ENCODE measurements at places on chromosomes 11 and 22.

GRCh38 chr22:45317551-45318167 lies 7.9 kb downstream of the FAM118A start:
- DNase-seq: peak; percentile 81

DNA sequence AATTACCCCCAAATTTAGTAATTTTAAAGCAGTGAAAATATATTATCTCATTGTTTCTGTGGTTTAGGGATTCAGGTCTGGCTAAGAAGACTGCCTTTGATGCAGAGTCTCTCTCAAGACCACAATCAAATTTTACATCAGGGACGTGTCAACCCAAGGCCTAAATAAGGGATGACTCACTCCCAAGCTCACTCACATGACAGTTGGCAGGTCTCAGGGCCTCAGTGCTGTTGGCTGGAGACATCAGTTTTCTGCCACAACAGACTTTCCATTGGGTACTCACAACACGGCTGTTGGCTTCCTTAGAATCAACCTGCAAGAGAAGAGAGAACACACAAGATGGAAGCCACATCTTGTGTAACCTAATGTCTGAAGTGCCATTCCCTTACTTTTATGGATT lies 377.3 kb downstream of the FAM181B start:
- DNase-seq: no peak

DNA sequence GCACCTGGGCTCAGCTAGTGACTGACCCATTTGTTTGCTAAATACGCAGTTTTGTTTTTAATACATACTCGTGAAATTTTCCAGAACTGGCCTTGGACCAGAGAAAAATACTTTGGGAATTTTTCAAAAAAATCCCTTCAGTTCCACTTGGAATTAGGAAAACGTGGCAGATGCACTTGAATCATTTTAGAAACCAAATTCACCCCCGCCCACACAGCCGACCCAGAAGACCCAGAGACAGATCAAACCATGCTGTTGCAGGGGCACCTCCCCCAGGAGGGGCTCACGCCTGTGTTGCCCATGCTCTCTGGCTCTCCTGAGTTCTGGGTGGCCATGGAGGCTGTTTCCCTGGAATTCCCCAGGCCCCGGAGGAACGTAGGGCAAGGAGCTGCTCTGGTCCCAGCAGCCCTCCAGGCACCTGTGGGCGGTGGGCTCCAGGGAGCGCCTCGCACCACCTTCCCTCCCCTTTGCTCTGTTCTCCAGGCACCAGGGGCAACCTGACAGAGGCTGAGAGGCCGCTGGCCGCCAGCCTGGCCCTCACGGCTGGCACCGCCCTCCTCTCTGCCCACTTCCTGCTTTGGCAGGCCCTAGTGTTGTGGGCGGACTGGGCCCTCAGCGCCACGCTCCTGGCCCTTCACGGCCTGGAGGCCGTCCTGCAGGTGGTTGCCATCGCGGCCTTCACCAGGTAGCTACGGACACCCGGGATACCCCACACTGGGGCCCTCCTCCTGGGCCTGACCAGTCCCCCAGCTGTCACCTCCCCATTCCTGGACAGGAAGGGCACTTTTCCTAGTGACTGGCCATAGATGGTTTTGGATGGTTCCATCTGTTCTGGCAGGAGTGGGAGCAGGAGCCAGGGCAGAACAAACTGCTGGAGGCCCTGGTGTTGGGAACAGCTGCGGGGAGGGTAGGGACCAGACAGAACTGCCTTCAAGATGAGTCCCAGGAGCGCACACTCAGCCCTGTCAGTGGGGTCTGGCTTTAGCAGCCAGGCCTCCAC lies 3.3 kb upstream of the EPS8L2 start:
- DNase-seq: no peak

DNA sequence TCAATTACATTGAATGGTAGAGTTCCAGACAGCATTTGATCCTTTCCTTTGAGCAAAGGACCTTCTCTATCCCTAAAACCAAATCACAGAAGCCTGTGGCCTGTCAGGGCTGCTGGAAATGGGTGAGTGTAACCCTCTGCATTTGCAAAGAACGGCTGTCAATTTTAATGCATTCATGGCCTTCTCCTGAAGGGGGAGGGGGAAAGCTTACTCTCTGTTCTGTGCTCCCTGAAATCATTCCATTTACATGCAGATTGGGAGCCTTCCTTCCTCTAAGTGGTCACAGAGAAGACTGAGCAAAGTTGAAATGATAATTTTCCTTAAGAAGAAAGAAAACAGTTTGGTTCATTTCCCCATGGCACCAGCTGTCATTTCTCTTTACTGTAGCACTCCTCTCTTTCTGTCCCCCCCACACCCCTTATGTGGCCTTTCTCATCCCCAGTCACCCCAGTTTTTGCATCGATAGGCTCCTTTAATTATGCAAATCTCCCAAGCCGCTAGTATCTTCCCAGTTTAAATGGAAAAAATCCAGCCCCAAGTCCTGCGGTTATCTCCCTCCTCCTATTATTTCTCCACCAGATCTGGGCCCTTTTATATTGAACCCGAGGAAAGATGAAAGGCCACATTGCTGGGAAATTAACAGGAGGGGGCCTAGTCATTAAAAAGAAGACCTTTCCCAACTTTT lies 109.4 kb upstream of the KIRREL3 start:
- DNase-seq: no peak

GRCh38 chr11:6757373-6757967 lies 14.3 kb downstream of the OR2AG2 start:
- peak; percentile 52 for DNase-seq

DNA sequence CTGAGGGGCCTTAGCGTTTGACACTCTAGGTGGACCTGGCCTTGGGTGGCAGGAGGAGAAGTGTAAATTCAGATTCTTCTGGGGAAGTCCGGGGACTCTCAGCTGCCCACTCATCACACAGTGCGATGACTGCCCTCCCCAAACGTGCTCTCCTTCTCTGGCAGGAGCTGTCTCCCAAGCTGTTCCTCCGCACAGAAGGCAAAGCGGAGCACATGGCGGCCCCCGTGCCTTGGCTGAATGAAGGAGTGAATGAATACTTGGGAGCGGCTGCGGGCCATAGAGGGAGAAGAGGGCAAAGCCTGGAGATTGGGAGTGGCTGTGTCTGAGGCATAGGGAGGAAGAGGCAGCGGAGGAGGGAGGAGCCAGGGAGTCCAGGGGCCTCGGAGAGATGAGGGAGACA lies 6.9 kb upstream of the NAA40 start:
- DNase-seq: no peak

DNA sequence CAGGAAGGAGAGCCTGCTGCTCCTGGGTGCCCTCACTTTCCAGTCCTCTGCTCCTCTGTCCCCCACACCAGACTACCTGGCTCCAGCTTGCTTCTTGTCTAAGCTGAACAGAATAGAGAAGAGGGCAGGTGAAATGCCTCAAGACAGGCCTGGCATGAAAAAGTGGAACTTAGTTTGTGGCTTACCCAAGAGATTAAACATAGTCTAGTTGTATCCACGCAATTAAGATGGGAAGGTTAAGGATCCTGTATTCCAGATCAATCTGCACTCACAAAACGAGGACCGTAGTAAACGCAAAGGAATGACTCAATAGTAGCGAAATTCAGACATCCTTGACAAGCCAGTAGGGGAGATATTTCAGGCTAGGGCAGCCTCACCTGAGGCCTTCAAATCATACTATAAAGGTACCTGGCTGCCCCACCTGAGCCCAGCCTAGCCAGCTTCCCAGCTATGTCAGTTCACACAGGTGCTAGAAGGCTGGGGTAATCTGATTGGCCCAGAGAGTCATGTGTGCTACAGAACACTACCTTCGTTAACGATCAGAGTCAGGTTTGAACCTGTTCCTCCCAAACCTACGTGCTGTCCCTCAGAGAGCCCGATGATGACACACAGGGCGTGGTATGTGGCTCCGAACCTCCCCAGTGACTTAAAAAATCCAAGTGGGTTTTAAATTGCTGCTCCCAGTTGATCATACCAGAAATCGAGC lies 46.5 kb downstream of the AHNAK start:
- no peak for DNase-seq

- DNase-seq: no peak
Measured at GRCh38 chr22:44291265-44291664, 21.5 kb downstream of the SHISAL1 start.

DNA sequence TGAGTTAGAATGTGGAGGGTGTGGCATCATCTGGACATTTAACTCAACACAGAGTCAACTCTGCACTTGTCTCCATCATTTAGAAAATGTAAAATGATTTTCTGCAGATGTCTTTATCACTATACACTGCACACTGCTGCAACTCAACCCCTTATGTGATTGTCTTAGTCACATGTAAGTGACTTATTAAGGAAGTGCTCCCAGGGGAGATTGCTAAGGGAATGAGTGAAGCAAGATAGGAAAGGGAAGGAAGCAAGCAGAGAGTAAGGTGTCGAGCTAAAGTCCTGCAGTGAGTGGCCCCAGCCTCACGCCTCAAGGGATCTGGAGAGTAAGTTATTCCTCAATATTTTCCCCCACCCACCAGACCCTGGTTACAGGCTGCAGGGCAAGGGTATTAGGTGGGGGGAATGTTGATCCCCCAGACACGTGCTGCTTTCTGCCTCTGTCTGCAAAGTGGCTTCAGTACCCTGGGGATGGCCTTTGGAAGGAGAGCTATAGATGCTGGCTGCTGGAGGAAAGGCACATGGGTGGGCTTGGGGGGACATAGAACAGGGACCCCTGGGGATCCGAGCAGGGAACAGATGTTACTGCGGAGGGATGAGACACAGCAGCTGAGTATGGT lies 7.2 kb upstream of the CBX6 start:
- no peak for DNase-seq

DNA sequence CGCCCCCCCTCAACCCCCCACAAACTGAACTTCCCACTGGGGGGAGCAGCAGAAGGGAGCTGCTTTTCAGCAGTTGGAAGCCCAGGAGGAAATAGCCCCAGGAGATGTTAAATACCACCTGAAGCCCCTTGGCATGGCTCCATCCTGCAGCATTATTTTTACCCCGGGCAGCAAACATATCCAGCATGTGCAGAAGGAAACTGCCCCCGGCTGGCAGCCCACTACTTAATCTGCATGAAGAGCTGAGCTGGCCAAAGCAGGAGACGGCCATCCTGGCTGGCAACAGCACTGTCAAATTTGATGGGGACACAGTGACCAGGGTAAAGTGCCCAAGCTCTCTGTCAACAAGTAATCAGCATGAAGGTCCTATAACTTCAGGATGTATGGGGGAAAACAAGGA lies 32.0 kb downstream of the BUD13 start:
- no peak for DNase-seq

- no peak for DNase-seq
Measured at GRCh38 chr11:44133335-44133946, 38.0 kb downstream of the EXT2 start.

DNA sequence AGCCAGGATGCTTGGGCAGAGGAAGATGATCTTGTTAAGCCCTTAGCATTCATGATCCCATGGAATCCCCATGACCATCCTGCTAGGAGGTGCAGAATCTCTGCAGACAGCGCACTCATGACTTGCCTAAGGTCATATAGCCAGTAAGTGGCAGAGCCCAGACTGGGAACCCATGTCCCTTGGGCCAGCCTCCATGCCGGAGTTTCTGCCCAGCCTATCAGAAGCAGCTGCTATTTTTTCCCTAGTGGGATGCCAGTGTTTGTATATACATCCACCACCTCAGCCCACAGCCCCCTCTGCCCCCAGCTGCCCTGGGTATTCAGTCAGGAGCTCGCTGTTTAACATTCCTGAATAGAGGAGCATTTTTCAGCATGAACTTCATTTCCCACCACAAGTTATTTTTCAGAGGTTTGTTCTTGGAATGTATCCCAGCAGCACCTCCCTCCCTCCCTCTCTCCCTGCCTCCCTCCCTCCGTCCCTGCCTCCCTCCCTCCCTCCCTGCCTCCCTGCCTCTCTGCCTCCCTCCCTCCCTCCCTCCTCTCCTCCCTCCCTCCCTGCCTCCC lies 34.4 kb upstream of the SUSD2 start:
- DNase-seq: no peak

DNA sequence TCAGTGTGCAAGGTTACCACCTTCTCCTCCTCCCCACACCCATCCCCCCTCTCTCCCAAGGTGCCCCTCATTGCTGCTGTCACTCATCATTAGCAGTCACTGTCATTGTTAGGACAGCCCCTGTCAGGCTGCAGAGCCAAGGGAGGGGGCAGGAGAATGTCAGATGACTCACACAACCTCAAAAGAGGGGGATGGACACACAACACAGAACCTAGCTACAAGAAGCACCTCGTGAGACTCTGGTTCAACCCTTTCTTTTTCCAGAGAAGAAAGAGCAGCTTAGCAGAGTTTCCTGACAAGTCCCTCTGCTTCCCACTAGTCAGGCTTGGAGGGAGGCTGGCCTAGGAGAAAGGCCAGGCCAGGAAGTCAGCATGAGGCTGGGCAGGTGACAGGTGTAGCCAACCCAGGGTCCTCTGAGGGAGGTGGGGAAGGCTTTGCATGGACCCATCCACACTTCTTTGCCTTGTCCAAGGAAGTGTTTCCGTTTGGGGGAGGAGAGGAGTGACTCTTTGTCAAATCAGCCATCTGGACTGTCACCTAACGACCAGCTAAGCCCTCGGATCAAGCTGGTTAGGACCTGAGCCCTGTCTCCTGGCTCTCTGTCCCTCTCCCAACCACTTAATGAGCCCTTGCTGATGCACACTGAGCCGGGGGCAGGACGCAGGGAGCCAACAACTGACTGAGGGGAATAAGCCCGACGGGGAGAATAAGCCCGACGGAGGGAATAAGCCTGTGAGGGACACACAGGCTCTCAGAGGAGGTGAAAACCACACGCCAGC lies 18.3 kb downstream of the ADORA2A start:
- no peak for DNase-seq

DNA sequence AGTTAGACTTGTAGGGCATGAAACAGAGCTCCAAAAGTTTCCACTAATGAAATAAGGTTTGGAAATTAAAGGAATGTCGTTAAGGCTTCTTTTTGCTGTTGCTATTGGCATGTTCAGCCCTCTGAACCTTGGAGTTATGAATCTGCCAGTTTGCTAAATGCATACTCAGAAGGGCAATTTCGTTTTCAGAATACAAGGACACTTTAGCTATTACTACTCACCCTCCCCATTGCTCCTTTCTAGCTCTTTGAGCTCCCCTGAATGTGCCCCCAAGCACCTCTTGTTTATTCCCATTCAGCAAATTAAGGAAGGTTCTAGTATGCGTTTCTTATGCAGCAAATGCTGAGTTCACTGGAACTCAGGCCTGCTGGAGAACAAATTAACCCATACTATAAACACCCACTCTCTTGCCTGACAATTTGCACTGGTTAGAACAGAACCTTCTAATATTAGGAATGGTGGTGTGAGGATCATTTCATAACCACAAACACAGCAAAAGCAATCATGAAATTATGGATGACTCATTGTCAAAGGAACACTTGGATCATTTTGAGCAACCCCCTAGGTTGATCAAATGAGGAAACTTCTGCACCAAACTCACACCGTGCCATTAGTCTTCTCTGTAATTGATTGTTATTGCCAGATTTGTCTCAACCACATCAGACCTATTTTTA lies 26.2 kb upstream of the LIN7C start:
- DNase-seq: no peak

GRCh38 chr11:126440792-126441514 lies 85.5 kb downstream of the ST3GAL4 start:
- peak; percentile 56 for DNase-seq

All from CD8-positive, alpha-beta T cell (primary cell).